ENCODE measurements at places on chromosomes 6 and 20. TPM values are rescaled to one million over a fixed set of nuclear protein-coding genes. Genes with fewer than 3 reads are reported as not detected.

The SUN5 gene
- not detected for total RNA-seq

The PAX1 gene
- not detected for total RNA-seq

The TFAP2A gene
- 2.9 TPM for total RNA-seq

The SSTR4 gene
- total RNA-seq, result not detected

The KCNQ5 gene
- not detected for total RNA-seq

The SYNDIG1 gene
- not detected for total RNA-seq

The CNBD2 gene
- total RNA-seq, result 5.6 TPM

The PSORS1C2 gene
- total RNA-seq, result not detected

The CPXM1 gene
- 0.14 TPM for total RNA-seq

The PPP1R3G gene
- 0.36 TPM for total RNA-seq

The BTBD9 gene
- total RNA-seq, result 17.4 TPM

The PHACTR3 gene
- not detected for total RNA-seq

The SLC22A7 gene
- not detected for total RNA-seq

The RFX6 gene
- not detected for total RNA-seq

The VNN1 gene
- not detected for total RNA-seq

The SAMD5 gene
- total RNA-seq, result 3.6 TPM

The SCUBE3 gene
- 0.72 TPM for total RNA-seq

The SRSF12 gene
- under 0.01 TPM for total RNA-seq

The PRRT1 gene
- total RNA-seq, result 0.14 TPM

The OR2B6 gene
- total RNA-seq, result not detected

The NKAPL gene
- total RNA-seq, result 0.43 TPM

The SOD2 gene
- total RNA-seq, result 90.1 TPM

The ZNF334 gene
- 0.13 TPM for total RNA-seq

The LPA gene
- not detected for total RNA-seq

The HSPA1L gene
- total RNA-seq, result 0.57 TPM

The KCNK5 gene
- not detected for total RNA-seq

The SLC25A27 gene
- total RNA-seq, result 4.2 TPM

The CST2 gene
- not detected for total RNA-seq

The TCEA2 gene
- total RNA-seq, result 17.3 TPM

The C6orf58 gene
- not detected for total RNA-seq

The EDN3 gene
- total RNA-seq, result not detected

The CRISP2 gene
- total RNA-seq, result not detected

The ACTL10 gene
- total RNA-seq, result 2.7 TPM

The SNX21 gene
- total RNA-seq, result 19.8 TPM

The SLC22A1 gene
- total RNA-seq, result not detected

The AGPAT1 gene
- 24.0 TPM for total RNA-seq

The PRICKLE4 gene
- total RNA-seq, result 3.3 TPM

The TCF21 gene
- total RNA-seq, result not detected

The MDFI gene
- 24.6 TPM for total RNA-seq

The ANKRD60 gene
- total RNA-seq, result not detected

The CCN2 gene
- total RNA-seq, result 711 TPM

The MED20 gene
- total RNA-seq, result 40.3 TPM

The PCK1 gene
- not detected for total RNA-seq

The FRS3 gene
- 1.7 TPM for total RNA-seq

All from thoracic aorta endothelial cell (primary cell).